ENCODE measurements at places on chromosomes 16 and 17.
A peak's percentile ranks its signal among the peaks of the same experiment; 100 is the strongest.

GRCh38 chr16:82881516-82881915 is 254.7 kb downstream of the CDH13 start:
- H3K4me3 ChIP-seq = no peak overlapping the region
- no peak for DNase-seq
- no peaks in the 10 kb centered on the region for H3K4me1 ChIP-seq

DNA sequence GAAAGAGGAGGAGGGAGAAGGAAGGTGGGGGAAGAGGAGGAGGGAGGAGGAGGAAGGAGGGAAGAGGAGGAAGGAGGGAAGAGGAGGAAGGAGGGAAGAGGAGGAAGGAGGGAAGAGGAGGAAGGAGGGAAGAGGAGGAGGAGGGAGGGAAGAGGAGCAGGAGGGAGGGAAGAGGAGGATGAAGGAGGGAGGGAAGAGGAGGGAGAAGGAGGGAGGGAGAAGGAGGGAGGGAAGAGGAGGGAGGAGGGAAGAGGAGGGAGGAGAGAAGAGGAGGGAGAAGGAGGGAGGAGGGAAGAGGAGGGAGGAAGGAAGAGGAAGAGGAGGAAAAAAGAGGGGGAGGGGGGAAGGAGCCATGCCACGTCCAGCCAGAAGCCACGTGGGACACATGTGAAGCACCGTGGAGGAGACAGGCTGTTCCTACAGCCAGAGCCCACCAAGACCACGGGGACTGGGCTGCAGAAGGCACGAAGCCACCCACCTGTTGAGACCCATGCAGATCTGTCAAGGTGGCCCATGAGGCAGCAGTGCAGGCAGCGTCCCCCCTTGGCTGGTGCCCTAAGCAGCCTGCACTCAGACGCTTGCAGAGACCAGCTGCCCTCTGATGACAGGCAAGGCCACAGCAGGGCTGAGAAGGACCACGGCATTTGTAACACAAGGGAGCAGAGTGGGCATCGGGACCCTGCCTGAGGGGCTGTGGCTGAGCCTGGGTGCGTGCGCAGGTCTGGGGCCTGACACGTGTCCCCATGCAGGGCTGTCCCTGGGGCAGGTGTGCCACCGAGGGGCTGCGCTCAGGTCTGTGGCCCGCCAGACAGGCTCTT is 10.3 kb downstream of the NDUFAF8 start:
- peaks cover 48% of the 10 kb centered on the region for H3K36me3 ChIP-seq
- H3K27me3 ChIP-seq = no peaks in the 10 kb centered on the region
- H3K4me1 ChIP-seq = peaks cover 12% of the 10 kb centered on the region
- H3K4me3 ChIP-seq = no peak overlapping the region

DNA sequence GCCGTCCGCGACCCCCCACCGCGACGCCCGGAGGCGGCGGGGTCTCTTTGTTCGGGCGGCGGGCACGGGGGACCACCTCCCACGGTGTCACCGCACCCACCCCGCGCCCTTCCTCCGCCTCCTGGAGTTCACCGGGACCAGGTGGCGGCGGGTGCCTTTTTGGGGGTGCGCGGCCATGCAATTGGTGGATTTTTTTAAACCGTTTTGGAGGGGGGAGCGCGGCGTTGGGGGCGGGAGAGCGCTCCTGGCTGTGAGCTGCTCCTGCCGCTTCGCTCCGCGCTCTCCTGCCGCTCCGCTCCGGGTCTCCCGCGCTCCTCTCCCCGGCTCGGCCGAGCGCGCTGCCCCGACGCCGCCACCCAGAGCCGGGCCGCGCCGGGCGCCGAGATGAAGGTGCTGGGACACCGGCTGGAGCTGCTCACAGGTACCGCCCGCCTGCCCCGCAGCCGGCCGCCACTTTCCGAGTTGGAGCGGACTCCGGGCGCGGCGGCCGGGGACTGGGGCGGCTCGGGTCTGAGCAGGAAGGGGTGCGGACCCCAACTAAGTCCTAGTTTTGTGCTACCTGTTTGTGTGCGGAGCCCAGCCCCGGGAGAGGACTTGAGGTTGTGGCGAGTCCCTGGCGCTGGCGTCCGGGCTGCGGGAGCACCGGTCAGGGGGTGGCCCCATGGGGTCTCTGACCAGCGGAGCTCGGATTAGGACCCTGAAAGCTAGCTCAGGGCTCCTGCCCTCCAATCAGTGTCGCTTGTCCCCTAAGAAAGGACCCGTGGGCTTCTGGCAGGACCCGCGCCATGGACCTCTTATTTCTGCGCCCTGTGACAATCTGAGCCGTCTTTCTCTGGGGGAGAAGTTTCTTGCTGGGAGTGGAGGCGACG is 35.7 kb upstream of the NDRG4 start:
- no peaks in the 10 kb centered on the region for H3K36me3 ChIP-seq
- peak overlapping the region; percentile 58 for H3K4me3 ChIP-seq
- H3K27ac ChIP-seq = no peak overlapping the region
- peak; percentile 49 for DNase-seq

DNA sequence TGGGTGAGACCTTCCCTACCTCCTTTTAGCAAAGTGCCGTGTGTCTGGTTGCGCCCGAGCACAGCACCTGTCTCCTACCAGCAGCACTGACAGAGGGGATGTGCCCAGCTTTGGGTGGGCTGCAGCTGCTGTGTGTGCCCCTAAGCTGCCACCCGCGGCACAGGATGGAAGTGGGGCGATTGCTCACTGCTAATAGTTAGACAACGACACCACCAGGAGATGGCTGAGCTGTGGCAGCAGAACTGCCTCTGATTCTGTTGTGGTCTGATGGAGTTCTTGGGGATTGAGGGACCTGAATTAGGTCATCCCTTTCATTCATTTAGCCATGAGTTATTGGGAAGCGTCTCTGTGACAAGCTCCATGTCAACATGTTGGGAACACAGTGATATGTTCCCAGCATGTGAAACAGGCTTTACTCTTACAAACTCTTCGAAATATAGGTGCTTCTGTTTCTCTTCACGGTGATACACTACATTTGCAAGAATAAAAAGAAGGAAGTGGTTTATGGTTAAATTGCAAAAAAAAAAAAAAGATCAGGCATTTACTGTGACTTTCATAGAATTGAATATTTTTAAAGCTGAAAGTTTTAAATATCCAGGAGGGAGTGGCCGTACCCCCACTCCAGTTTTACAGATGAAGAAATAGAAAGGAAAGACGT is 184.4 kb downstream of the MAF start:
- H3K4me3 ChIP-seq = peak overlapping the region; percentile 23
- no peaks in the 10 kb centered on the region for H3K36me3 ChIP-seq
- H3K27ac ChIP-seq = no peak overlapping the region
- peaks cover 3% of the 10 kb centered on the region for H3K27me3 ChIP-seq

- peaks cover 44% of the 10 kb centered on the region for H3K4me1 ChIP-seq
- H3K27me3 ChIP-seq = no peaks in the 10 kb centered on the region
- H3K36me3 ChIP-seq = no peaks in the 10 kb centered on the region
- H3K27ac ChIP-seq = no peak overlapping the region
- H3K4me3 ChIP-seq = no peak overlapping the region
These were observed 33.2 kb downstream of the USP32 start for GRCh38 chr17:60358606-60359225.

DNA sequence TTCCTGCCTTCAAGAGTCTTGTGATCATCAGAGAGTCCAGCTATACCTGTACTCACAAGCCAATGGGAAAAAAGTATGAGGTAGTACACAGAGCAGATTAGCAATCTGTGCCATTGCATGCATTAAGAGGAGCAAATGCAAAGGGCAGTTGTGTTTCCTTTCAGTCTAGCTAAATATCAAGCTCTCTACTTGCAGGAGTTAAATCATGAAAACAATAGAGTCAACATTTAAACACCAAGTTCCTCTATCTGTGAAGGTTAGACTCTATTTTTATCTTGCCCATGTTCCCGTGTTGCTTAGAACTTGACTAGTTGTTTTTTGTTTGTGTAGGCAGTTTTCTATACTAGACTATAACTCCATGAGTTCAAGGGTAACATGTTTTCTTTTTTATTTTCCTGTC is 4.7 kb upstream of the FAM20A start:
- H3K36me3 ChIP-seq = no peaks in the 10 kb centered on the region
- no peak overlapping the region for H3K4me3 ChIP-seq
- H3K4me1 ChIP-seq = peaks cover 4% of the 10 kb centered on the region
- peaks cover 38% of the 10 kb centered on the region for H3K27me3 ChIP-seq
- no peak overlapping the region for H3K27ac ChIP-seq
- DNase-seq = no peak

GRCh38 chr16:12425134-12425941 is 378.3 kb downstream of the CPPED1 start:
- peaks cover 12% of the 10 kb centered on the region for H3K4me1 ChIP-seq
- peaks cover 10% of the 10 kb centered on the region for H3K36me3 ChIP-seq
- H3K27ac ChIP-seq = no peak overlapping the region
- H3K4me3 ChIP-seq = no peak overlapping the region
- no peaks in the 10 kb centered on the region for H3K27me3 ChIP-seq
- DNase-seq = no peak

DNA sequence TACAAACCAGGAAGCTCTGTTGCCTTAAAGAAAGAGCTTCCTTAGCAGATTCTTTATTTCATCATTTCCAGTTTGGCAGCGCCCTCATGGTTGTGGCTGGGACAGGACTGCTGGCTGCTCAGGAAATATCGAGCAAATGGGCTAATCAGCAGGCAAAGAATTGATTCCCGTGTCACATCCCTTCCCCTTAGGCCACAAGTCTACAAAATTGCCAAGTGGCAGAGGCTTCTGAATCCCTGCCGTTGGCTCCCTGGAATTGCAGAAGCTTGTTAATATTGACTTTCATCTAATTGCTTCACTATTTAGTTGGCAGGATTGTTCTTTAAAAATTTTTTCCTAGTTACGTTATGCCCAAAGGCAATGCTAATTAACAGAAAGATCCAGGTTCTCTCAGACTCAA is 456.3 kb upstream of the ERCC4 start:
- DNase-seq = no peak
- H3K4me3 ChIP-seq = no peak overlapping the region
- H3K27ac ChIP-seq = no peak overlapping the region
- H3K36me3 ChIP-seq = no peaks in the 10 kb centered on the region
- H3K4me1 ChIP-seq = no peaks in the 10 kb centered on the region

GRCh38 chr16:28826141-28826540 is 3.3 kb downstream of the ATXN2L start:
- H3K4me3 ChIP-seq = peak overlapping the region; percentile 98
- DNase-seq = no peak
- H3K27me3 ChIP-seq = no peaks in the 10 kb centered on the region

GRCh38 chr16:30743716-30744115 is 4.5 kb upstream of the PHKG2 start:
- peaks cover 33% of the 10 kb centered on the region for H3K4me1 ChIP-seq
- DNase-seq = no peak
- peaks cover 69% of the 10 kb centered on the region for H3K36me3 ChIP-seq
- H3K4me3 ChIP-seq = no peak overlapping the region

- no peak overlapping the region for H3K27ac ChIP-seq
- no peak overlapping the region for H3K4me3 ChIP-seq
- H3K36me3 ChIP-seq = no peaks in the 10 kb centered on the region
- no peaks in the 10 kb centered on the region for H3K4me1 ChIP-seq
These were observed 17.5 kb downstream of the SLC47A1 start for GRCh38 chr17:19551165-19551564.

DNA sequence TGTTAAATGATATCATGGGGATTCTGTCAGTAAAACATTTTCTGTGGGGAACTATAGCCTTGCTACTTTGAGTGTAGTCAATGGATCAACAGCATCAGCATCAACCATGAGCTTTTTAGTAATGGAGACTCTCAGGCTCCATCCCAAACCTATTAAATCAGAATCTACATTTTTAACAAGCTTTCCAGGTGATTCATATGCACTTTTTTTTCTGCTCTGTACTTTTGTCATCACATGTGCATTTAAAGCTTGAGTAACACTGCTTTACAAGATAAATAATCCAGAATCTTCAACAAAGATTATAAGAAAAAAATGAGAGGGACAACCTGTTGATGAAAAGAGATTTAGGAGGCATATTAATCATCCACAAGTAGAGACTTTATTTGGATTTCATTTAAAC is 23.5 kb downstream of the NUP93 start:
- no peak overlapping the region for H3K27ac ChIP-seq
- peaks cover 92% of the 10 kb centered on the region for H3K36me3 ChIP-seq
- DNase-seq = no peak
- H3K4me3 ChIP-seq = no peak overlapping the region

- no peak overlapping the region for H3K27ac ChIP-seq
- no peaks in the 10 kb centered on the region for H3K27me3 ChIP-seq
- no peaks in the 10 kb centered on the region for H3K36me3 ChIP-seq
- no peaks in the 10 kb centered on the region for H3K4me1 ChIP-seq
- H3K4me3 ChIP-seq = no peak overlapping the region
- no peak for DNase-seq
These were observed 17.6 kb downstream of the MYOCD start for GRCh38 chr17:12683299-12683698.

- H3K27ac ChIP-seq = no peak overlapping the region
- no peak overlapping the region for H3K4me3 ChIP-seq
- H3K36me3 ChIP-seq = no peaks in the 10 kb centered on the region
- DNase-seq = no peak
- peaks cover 12% of the 10 kb centered on the region for H3K27me3 ChIP-seq
These were observed 81.1 kb downstream of the ADAMTS18 start for GRCh38 chr16:77353587-77354263.

GRCh38 chr17:58415371-58416055 is 1.8 kb downstream of the RNF43 start:
- DNase-seq = no peak
- H3K27ac ChIP-seq = no peak overlapping the region
- no peaks in the 10 kb centered on the region for H3K36me3 ChIP-seq
- H3K27me3 ChIP-seq = no peaks in the 10 kb centered on the region
- no peak overlapping the region for H3K4me3 ChIP-seq
- H3K4me1 ChIP-seq = peaks cover 44% of the 10 kb centered on the region

GRCh38 chr17:27836651-27837050 is 36.3 kb upstream of the NOS2 start:
- H3K4me3 ChIP-seq = no peak overlapping the region
- H3K4me1 ChIP-seq = no peaks in the 10 kb centered on the region
- H3K27ac ChIP-seq = no peak overlapping the region

- H3K4me1 ChIP-seq = peaks cover 18% of the 10 kb centered on the region
- no peak overlapping the region for H3K27ac ChIP-seq
- H3K36me3 ChIP-seq = no peaks in the 10 kb centered on the region
- DNase-seq = no peak
- H3K27me3 ChIP-seq = peaks cover 71% of the 10 kb centered on the region
- no peak overlapping the region for H3K4me3 ChIP-seq
These were observed 4.0 kb downstream of the CBX2 start for GRCh38 chr17:79781736-79782575.

GRCh38 chr17:82933911-82934310 is 94.1 kb upstream of the ZNF750 start:
- no peak overlapping the region for H3K4me3 ChIP-seq
- H3K36me3 ChIP-seq = peaks cover 91% of the 10 kb centered on the region
- peak; percentile 23 for DNase-seq
- H3K4me1 ChIP-seq = no peaks in the 10 kb centered on the region
- H3K27me3 ChIP-seq = no peaks in the 10 kb centered on the region

All from activated T-cell treated with anti-CD3 and anti-CD28 coated beads, Interleukin-2, amount 50 U/mL, for 24 hours (primary cell).